Activated CD4-positive, alpha-beta T cell treated with anti-CD3 and anti-CD28 coated beads, Interleukin-2, amount 10 ng/mL, durations not matched to agents 24 days and 14 days (primary cell): ENCODE measurements at places on chromosomes 12 and 14. TPM values are rescaled to one million over a fixed set of nuclear protein-coding genes. Genes with fewer than 3 reads are reported as not detected.

DNA sequence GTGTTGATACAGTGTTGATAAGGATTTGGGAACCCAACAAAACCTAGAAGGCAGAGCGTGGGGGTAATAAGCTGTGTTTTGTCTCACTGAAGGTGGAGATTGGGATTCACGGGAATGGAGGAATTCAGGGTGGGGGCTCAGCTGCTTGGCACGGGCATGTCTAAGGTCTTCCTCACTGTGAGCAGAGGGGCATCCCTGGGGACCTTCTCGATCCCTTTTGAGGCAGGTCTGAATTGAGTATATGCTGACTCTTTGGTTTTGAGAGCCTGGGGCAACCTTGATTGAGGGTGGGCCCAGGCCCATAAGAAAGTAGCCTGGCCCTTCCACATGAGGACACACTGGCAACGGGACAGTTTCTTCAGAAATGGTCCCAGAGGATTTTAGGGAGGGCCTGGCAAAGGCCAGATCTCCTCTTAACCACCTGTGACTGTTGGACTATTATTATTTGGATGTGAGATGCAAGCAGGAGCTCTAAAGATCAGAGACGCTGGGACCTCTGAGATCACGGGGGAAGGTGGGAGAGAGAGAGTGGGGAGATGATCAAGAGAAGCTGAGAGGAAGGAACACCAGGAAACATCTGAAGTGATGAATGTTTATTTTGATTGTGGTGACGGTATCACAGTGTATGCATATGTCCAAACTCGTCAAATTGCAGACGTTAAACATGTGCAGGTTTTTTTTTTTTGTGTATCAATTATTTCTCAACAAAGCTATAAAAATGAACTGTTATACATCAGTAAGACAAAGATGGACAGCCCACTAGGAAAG, 48.4 kb downstream of the SMIM41 start:
- no peak for DNase-seq

GRCh38 chr14:61598980-61599379, 96.3 kb upstream of the HIF1A start:
- peak; percentile 81 for DNase-seq

GRCh38 chr14:92105073-92105892, 1.1 kb downstream of the ATXN3 start:
- DNase-seq: peak; percentile 55

- no peak for DNase-seq
Observed at GRCh38 chr12:72146495-72146894, 125.7 kb upstream of the TRHDE start.

DNA sequence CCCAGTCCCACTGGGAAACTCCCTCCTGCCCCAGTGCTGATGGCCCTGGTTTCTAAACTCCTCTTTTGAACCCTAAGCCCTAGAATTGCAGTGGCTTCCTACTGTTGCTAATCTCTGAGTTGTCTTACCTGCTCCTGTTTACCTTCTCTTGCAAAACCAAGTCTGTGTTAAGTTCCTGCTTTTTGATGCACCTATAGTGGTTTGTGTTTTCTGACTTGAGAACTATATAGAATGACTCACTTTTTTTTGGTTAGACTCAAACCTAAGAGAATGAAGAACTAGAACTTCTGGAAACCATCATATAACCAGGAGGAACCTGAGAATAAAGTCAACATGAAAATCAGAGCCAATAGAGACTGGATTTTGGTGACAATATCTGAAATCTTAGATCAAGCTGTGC, 5.5 kb upstream of the GAS2L3 start:
- no peak for DNase-seq

DNA sequence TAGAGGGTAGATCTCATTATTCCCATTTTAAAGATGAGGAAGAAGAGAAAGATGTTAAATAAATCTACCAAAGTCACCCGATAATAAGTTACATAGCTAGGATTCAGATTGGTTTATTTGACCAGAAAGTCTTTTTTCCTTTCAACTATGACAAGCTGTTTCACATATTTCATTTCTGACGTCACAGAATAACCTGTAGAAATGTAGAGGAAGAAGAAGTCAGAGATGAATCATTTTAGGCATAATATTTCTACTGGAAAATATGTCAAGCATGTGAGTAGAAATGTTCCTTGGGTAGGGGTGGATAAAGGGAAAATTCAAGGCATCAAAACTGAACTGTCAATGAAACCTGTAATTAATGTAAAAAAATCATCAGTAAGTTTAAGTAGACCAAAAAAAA, 107.0 kb downstream of the MGST1 start:
- DNase-seq: no peak

- DNase-seq: no peak
Observed at GRCh38 chr14:32934073-32934880, 4.4 kb upstream of the NPAS3 start.

DNA sequence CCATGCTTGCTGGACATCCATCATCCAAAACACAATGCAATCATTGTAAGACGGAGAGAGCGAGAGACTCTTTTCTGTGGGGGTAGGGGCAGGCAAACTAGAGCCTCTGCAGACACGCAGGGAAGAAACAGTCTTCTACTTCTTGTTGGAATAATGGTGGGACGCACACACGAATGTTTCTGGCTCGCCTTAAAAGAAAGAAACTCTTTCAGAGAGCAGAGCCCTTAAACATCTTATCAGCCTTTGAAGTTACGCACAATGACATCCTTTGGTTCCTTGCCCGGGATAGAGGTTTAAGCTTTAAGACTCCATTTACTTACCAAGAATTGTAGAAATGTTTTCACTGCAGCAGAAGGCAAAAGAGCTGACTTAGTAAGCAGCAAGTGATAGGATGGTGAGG, 133.8 kb upstream of the FOXN3 start:
- DNase-seq: no peak

DNA sequence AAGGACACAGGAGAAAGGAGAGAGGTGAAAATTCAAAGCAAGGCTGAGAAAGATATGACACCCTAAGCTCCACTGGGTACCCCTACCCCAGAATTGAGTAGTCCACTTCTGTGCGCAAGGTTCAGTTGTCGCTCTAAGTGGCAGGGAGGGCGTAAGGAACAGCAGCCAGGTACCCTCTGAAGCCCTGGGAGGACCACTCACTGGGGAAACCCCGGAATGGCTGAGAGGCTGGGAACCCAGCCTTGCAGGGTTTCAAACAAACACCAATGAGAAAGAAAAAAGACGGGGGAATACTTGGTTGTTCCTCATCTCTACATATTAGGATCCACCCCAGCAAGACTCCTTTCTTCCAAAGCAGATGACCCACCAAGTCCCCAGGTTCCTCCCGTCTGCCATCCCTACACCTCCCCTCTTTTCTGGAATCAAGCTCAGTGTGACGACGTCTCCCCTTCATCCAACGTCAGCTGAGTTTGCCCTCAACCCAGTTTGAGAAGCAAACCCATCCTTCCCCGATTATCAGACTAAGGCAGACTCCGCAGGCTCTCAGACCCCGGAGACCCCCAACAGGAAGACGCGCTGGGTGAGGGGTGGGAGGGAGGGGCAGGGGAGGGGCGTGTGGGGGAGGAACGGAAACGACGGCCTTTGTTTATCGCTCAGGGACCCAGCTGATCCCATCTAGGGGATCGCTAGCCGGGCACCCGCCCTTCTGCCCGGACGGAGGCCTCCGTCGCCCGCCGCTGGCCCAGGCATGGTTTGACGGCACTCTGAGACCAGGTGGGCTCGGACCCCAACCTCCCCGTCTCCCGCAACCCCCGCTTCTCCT, 795 bp downstream of the LMBR1L start:
- peak; percentile 74 for DNase-seq

DNA sequence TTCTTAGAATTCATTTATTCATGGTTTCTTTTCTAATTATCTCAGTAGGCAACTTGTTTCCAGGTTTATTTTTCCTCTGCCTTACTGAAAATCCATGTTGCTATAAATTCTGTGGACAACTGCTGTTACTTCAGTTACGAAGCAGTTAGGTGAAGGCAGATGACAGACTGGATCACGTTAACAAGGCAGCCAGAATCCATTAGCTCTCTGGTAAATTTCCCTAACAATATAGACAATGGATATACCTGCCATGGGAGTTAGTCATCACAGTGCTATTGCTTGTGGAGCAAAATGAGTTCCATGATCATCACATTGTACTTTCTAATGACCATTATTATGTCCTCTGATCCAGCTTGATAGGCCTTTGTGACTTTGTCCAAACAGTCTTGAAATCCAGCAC, 291.5 kb downstream of the NELL2 start:
- DNase-seq: no peak

DNA sequence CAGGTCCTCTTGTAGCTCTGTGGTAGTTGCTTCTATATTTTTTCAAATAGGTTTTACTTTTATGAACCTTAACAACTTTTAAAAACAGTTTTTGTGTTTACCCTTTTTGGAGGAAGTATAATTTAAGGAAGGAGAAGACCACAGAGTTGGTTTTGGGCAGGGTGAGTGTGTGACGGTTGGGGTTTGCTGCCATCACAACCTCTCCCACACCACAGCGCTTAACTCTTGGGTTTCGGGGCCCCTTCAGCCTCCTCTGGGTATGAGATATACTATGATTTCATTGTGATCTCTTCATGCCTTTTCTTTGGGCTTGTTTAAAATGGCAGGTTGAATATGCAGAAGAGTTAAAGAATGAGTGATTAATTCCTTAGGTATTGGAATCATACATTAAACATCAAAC, 228.7 kb upstream of the CRY1 start:
- DNase-seq: peak; percentile 85

CFAP251 gene
- total RNA-seq: 0.85 and 1.1 TPM in 2 replicates

LRRC10 gene
- total RNA-seq: not detected in 2 replicates

PLA2G1B gene
- total RNA-seq: not detected in 2 replicates

CFAP73 gene
- not detected in 2 replicates for total RNA-seq

MYL2 gene
- not detected in 2 replicates for total RNA-seq

RASSF9 gene
- total RNA-seq: not detected in 2 replicates
